ENCODE measurements at places on chromosomes 2 and 18.

DNA sequence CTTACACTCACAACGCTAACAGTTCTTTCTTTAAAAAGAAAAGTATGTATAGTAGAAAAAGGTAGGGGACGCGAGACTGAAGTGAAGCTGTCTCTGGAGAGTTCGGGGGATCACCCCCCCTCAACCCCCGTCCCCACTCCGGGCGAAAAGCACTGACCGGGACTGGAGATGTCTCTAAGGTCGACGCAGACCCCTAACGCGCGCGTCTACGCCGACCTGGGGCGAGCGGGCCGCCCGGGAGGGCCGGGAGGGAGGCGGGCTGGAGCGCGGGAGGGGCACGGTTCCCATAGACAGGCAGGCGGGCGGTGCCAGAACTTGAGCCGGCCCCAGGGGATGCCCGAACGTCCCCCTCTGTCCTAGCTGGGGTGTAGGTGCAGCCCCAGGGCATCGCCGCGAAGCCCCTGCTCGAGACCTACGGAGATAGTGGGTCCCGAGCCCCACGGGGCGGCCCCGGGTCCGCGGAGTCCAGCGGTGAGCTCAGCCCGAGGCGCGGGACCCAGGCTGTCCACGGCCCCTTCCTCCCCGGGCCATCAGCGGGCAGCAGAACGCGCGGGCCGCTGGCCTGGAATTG lies 82.2 kb downstream of the CHRNA1 start:
- DNase-seq, result peak; percentile 54

GRCh38 chr18:33146014-33146413 lies 294.5 kb downstream of the CCDC178 start:
- DNase-seq, result no peak

- no peak for DNase-seq
Observed at GRCh38 chr18:77222464-77222863, 27.2 kb upstream of the GALR1 start.

GRCh38 chr2:64220894-64221617 lies 76.8 kb upstream of the PELI1 start:
- no peak for DNase-seq

DNA sequence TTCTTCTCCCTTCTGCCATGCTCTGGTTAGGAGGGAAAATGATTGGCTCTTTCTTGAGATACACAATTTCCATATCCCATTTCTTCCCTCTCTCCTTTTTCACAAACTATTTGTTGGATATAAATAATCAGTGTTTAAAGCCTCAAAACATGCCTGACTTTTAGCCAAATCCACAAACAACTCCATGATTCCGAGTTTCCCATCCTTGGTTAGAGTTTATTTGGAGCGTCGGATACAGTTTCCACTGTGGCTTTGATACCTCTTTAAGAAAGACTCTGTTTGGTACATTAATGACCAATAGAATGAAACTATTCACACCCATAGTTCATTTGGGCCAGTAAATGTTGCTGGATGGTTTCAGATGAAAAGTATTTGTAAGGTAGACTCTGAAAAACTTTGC lies 5.9 kb upstream of the FHL2 start:
- DNase-seq, result no peak

GRCh38 chr2:174282441-174282840 lies 34.1 kb upstream of the OLA1 start:
- no peak for DNase-seq

GRCh38 chr2:193738892-193739291 lies 1544.2 kb upstream of the TMEFF2 start:
- DNase-seq, result no peak

GRCh38 chr18:48673853-48674721 lies 135.3 kb downstream of the CTIF start:
- no peak for DNase-seq

DNA sequence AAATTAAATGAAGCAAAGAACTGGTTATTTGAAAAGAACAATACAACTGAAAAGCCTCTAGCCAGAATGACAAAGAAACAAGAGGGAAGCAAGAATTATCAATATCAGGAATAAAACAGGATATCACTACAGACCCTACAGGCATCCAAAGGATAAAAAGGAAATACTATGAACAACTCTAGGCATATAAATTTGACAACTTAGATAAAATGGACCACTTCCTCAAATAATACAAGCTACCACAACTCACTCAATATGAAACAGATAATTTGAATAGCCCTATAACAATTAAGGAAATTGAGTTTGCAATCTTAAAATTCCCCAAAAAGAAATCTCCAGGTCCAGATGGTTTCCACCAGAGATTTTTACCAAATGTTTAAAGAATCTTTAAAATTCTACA lies 19.8 kb downstream of the RPRD1A start:
- no peak for DNase-seq

DNA sequence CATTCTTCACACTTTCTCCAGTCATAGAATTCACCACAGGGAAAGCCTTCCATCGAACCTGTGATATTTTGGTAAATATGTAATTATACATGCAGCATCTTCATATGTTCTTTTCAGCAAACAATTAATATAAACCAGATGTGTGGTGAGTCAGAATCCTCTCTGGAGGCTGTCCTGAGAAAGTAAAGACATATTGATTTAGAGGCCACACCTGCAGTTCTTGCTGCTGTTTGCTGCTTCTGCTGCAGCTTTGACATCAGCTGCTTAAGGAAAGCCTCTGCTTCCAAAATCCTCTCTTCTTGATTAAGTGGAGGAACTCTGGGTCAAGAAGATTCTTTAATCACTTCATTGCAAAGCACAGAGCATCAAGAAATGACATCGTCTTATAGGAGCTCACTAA lies 568.8 kb upstream of the ZEB2 start:
- no peak for DNase-seq

GRCh38 chr2:174343623-174344455 lies 9.1 kb downstream of the SP9 start:
- no peak for DNase-seq

GRCh38 chr18:11775436-11776174 lies 75.6 kb upstream of the CHMP1B start:
- DNase-seq, result no peak

GRCh38 chr18:8701546-8702118 lies 3.7 kb upstream of the MTCL1 start:
- no peak for DNase-seq

GRCh38 chr2:234352270-234352669 lies 144.6 kb downstream of the ARL4C start:
- DNase-seq, result no peak

GRCh38 chr2:68345129-68345875 lies 19.8 kb upstream of the PLEK start:
- no peak for DNase-seq

DNA sequence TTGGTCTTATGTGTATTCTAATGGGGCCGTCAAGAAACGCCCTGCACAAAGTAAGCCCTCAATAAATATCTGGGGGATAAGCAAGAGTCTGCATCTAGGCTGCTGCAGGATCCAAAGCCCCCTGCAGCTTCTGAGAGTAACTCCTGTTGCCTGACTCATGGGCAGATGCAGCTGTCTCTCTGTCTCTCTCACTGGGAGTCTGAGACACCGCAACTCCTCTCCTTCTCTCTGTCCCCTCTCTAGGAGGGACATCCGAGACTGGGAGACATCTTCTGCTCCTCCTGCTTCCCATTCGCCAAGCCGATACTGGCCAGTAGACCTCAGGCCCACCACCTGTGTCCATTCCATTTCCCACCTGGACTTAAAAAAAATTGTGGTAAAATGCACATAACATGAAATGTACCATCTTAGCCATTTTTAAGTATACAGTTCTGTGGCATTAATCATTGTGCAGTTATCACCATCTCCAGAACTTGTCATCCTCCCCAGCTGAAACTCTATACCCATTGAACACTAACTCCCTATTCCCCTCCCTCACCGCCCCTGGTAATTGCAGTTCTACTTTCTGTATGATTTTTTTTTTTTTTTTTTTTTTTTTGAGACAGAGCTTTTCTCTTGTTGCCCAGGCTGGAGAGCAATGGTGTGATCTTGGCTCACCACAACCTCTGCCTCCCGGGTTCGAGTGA lies 20.1 kb downstream of the DYSF start:
- no peak for DNase-seq

DNA sequence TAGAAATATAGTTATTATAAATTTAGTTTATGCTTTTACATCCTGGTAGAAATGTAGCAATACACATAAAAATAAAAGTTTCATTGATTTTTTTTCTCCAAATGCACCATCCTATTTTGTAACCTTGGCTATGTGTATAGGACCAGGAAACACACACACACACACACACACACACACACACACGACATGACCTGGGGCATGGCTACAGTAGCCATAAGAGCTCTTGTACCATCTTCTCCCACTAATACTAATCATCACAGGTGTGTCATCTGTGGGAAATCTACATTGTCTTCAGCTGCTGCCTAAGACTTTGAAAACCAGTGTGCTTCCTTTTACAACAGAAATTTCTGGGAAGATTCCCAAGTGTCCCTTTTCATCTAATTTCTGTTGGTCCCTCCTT lies 144.3 kb downstream of the MCFD2 start:
- DNase-seq, result no peak

DNA sequence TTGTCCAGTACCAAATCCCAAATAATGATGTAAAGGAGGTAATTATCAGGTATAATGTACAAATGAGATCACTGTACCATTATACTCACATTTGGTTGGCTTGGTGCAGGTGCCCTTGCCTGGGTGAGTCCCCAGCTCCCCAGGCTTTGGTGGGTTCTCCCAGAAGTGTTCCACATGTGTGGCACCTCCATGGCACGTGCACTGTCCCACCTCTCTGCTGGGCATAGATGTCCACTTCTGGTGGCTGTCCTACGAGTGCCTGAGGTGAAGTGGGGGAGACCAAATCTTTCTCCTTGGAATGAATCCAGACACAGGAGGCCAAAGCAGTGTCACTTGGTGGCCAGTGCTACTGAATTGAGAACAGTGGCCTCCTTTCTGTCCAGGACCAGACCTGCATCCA lies 162.4 kb upstream of the SESTD1 start:
- DNase-seq, result no peak

- DNase-seq, result no peak
Observed at GRCh38 chr2:5021136-5021535, 671.0 kb upstream of the SOX11 start.

GRCh38 chr2:206471524-206472062 lies 28.3 kb downstream of the ADAM23 start:
- DNase-seq, result no peak

DNA sequence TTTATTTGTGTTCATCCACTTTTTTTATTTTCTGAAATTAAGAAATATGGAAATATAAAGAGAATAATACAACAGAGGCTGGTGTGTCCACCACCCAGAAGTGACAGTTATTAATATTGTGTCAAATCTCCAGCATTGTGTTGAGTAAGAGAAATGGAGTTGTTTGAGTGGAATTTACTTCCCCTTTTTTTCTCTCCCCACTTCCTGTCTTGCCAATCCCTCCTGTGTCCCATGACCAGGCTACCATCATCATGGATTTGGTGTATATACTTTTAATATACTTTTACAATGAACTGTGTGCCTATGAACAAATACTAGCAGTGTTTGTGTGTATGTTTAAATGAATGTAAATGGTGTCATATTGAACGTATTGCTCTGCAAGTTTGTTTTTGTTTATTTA lies 276.9 kb upstream of the SKOR2 start:
- DNase-seq, result no peak

- DNase-seq, result peak; percentile 53
Observed at GRCh38 chr2:136025057-136025973, 39.9 kb upstream of the DARS1 start.

- DNase-seq, result no peak
Observed at GRCh38 chr18:36328916-36329315, 31.4 kb downstream of the FHOD3 start.

DNA sequence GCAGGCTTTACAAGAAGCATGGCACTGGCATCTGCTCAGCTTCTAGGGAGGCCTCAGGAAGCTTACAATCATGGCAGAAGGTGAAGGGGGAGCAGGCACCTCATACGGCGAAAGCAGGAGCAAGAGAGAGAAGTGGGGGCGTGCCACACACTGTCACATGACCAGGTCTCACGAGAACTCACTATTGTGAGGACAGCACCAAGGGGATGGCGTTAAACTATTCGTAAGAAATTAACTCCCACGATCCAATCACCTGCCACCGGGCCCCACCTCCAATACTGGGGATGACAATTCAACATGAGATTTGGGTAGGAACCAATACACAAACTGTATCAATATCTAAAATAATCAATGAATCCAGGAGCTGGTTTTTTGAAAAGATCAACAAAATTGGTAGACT lies 156.0 kb upstream of the DPP10 start:
- DNase-seq, result no peak

DNA sequence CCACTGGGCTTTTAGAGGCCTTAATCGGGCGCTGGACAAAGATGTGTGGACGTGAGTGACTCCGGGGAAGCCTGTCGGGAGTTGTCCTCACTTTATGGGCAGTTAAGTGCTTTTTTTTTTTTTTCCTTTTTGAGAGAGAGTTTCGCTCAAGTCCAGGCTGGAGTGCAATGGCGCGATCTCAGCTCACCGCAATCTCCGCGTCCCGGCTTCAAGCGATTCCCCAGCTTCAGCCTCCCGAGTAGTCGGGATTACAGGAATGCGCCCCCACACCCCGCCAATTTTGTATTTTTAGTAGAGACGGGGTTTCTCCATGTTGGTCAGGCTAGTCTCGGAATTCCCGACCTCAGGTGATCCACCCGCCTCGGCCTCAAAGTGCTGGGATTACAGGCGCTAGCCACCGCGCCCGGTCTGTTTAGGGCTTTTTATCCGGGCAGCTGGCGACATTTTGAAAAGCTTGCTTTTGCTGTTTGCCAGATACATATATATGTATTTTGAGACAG lies 1.5 kb downstream of the MSH6 start:
- DNase-seq, result no peak
